ENCODE measurements at places on chromosomes 12 and 14. TPM values are rescaled to one million over a fixed set of nuclear protein-coding genes. Genes with fewer than 3 reads are reported as not detected.

GRCh38 chr14:30348445-30348844 lies 210.5 kb upstream of the G2E3 start:
- no peaks in the 10 kb centered on the region for H3K4me1 ChIP-seq
- no peak overlapping the region for H3K27ac ChIP-seq
- H3K4me3 ChIP-seq = no peak overlapping the region
- no peak for DNase-seq

GRCh38 chr14:102225386-102225785 lies 79.6 kb downstream of the MOK start:
- DNase-seq = no peak
- H3K4me1 ChIP-seq = peaks cover 7% of the 10 kb centered on the region
- H3K27me3 ChIP-seq = no peaks in the 10 kb centered on the region
- no peak overlapping the region for H3K27ac ChIP-seq
- H3K4me3 ChIP-seq = no peak overlapping the region
- peaks cover 3% of the 10 kb centered on the region for H3K36me3 ChIP-seq

- H3K27ac ChIP-seq = no peak overlapping the region
- no peaks in the 10 kb centered on the region for H3K27me3 ChIP-seq
- H3K4me1 ChIP-seq = no peaks in the 10 kb centered on the region
- no peak for DNase-seq
Observed at GRCh38 chr12:127888943-127889719, 377.8 kb upstream of the TMEM132C start.

- H3K27ac ChIP-seq = no peak overlapping the region
- peaks cover 18% of the 10 kb centered on the region for H3K27me3 ChIP-seq
- peaks cover 2% of the 10 kb centered on the region for H3K4me1 ChIP-seq
- no peak overlapping the region for H3K4me3 ChIP-seq
Observed at GRCh38 chr12:98924-99352, 32.4 kb downstream of the IQSEC3 start.

DNA sequence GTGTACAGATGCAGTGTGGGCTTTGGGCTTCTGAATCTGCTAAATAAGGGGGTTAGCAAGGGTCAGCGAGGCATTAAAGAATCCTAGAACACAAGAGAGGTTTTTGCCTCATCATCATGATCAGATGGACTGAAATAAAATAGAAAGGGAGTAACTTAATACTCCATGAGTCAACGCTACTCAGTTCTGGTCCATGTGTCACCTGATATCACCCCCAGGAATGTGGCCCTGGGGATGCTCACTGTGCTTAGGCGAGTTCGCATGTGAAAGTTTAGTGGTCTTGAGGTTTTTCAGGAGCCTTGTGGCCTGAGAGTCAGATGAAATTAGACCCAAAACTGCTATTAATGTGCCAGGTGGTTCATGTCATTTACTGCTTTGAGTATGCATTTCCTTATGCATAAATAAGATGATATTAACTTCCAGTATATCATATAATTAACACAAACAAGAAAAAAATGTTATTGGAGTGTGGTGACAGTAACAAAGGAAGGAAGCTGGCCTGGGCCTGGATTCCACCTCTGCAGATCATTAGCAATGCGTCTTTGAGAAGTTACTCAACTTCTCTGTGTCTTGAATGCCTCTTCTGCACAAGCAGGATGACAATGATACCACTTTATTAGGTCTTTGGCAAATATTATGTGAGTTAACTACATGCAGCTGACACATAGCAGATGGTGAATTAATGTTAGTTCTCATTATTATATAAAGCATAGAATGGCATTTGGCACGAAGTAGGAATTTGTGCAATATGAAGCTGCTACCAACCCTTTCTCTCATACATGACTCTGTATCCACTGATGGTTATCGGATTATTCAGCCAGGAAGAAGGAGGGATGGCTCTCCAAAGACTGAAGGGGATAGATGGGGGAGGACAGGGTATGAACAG lies 1272.6 kb downstream of the AACS start:
- no peak for DNase-seq
- no peak overlapping the region for H3K4me3 ChIP-seq
- no peaks in the 10 kb centered on the region for H3K36me3 ChIP-seq
- H3K4me1 ChIP-seq = no peaks in the 10 kb centered on the region
- no peak overlapping the region for H3K27ac ChIP-seq

DNA sequence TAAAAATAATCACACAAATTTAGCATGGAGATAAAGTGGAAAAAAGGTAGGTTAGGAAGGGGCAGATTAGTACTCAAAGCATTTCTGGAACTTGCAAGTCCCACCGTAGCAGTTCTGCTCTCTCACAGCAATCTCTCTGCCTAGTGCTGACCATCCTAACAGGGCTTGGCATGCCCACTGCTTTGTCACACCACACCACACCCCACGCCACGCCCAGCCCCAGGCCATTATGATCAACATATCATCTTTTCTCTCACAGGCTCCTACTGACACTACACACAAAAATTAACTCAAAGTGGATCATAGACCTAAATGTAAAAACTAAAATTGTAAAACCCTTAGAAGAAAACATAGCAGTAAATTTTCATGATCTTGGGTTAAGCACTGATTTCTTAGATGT lies 273.7 kb downstream of the DAD1 start:
- H3K4me3 ChIP-seq = peak overlapping the region; percentile 15
- H3K4me1 ChIP-seq = no peaks in the 10 kb centered on the region
- no peaks in the 10 kb centered on the region for H3K36me3 ChIP-seq
- H3K27me3 ChIP-seq = no peaks in the 10 kb centered on the region
- H3K27ac ChIP-seq = peak overlapping the region; percentile 13

- H3K27ac ChIP-seq = no peak overlapping the region
- no peaks in the 10 kb centered on the region for H3K36me3 ChIP-seq
- peaks cover 24% of the 10 kb centered on the region for H3K27me3 ChIP-seq
- peaks cover 16% of the 10 kb centered on the region for H3K4me1 ChIP-seq
- no peak overlapping the region for H3K4me3 ChIP-seq
Observed at GRCh38 chr14:33790996-33791395, 159.9 kb downstream of the EGLN3 start.

GRCh38 chr12:116033765-116034164 lies 243.7 kb downstream of the MED13L start:
- H3K4me1 ChIP-seq = peaks cover 11% of the 10 kb centered on the region
- H3K27ac ChIP-seq = no peak overlapping the region
- no peak for DNase-seq
- no peaks in the 10 kb centered on the region for H3K27me3 ChIP-seq
- H3K4me3 ChIP-seq = no peak overlapping the region
- peaks cover 6% of the 10 kb centered on the region for H3K36me3 ChIP-seq

DNA sequence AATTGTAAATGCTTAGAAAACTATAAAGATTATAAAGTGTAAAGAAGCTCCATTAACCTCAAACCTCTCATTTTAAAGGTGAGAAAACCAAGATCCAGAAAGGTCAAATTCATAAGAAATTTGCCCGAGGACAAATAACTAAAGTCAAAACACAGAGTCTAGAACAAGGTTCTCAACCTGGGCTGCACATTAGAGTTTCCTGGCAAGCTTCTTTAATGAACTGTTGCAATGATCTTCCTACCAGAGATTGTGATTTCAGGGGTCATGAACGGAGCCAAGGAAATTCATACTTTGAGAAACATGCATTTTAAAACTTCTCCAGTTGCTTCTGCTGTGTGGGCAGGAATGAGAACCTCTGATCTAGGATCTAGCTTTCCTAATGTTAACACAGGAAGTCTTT lies 86.8 kb downstream of the DERA start:
- no peak overlapping the region for H3K4me3 ChIP-seq
- H3K27me3 ChIP-seq = no peaks in the 10 kb centered on the region
- H3K36me3 ChIP-seq = peaks cover 6% of the 10 kb centered on the region
- no peak for DNase-seq
- no peaks in the 10 kb centered on the region for H3K4me1 ChIP-seq
- H3K27ac ChIP-seq = no peak overlapping the region

DNA sequence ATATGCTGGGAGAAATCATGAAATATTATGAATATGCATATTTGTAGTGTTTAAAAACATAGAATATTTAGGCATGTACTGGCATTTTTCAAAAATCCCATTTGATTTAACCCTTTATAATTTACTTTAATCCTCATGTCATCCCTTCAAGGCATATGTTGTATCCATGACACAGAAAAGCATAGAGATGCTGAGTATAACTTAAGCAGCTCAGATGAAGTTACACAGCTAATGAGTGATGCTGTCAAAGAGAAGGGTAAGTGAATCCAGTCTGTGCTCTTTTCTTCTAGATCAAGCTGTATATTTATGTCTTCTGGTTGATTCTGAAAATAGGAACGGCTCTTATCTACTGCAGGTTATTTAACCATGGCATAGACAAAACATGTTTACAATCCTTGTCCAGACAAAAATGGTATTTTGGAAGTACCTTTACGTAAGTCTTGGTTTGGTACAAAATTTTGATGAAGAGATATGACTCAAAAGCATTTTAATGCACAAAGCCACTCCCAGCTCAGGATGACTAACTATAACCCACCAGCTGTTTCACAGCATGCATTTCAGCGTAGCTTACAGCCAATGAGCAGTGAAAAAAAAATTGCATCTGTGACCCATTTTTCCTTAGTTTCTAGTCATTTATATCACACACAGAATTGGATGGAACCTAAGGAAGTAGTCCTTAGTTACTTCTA lies 201.7 kb downstream of the STXBP6 start:
- no peaks in the 10 kb centered on the region for H3K4me1 ChIP-seq

GRCh38 chr12:109255377-109255776 lies 53.7 kb downstream of the FOXN4 start:
- H3K27ac ChIP-seq = no peak overlapping the region
- H3K36me3 ChIP-seq = peaks cover 28% of the 10 kb centered on the region
- H3K4me1 ChIP-seq = peaks cover 2% of the 10 kb centered on the region
- H3K27me3 ChIP-seq = no peaks in the 10 kb centered on the region
- H3K4me3 ChIP-seq = no peak overlapping the region
- DNase-seq = no peak

GRCh38 chr14:106802413-106803364 lies 1276.3 kb downstream of the TMEM121 start:
- H3K36me3 ChIP-seq = no peaks in the 10 kb centered on the region
- no peak overlapping the region for H3K4me3 ChIP-seq
- peak; percentile 27 for DNase-seq
- H3K27ac ChIP-seq = no peak overlapping the region

DNA sequence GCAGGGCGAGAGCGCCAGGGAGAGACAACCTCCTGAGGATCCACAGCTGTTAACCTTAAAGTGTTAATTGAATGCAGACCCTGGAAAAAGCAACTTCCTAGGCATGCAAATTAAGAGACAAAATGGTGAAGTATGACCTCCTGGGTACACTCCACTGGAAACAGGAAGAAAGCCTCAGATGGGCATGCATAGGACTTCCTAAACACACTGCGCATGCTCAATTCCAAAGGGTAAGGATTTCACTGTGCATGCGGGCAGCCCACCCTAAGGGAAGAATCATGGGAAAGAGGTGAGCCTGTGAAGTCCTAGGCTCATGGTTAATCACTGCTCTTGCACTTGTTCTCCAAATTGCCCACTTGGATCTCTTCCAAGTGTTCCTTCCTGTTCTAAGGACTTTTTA lies 80.5 kb upstream of the CAPRIN2 start:
- H3K27ac ChIP-seq = no peak overlapping the region
- H3K27me3 ChIP-seq = peaks cover 24% of the 10 kb centered on the region
- no peak for DNase-seq
- no peaks in the 10 kb centered on the region for H3K36me3 ChIP-seq

DNA sequence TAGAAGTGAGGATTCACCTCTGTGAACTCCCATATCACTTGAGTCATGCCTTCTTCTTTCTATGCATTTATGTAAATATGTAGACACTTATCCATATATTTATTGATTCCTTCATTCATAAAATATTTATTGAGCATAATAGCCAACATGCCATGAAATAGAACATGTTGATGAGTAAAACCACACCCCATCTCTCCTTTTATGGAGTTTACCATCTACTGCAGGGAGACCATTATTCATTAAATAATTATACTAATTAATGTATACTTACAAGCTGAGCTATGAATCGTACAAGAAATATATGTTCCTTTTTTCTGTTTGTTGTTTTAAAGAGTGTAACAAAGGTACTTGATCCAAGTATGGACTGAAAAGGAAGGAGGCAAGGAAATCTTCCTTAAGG lies 17.4 kb upstream of the IGF1 start:
- H3K4me3 ChIP-seq = no peak overlapping the region
- H3K4me1 ChIP-seq = no peaks in the 10 kb centered on the region
- DNase-seq = no peak
- no peak overlapping the region for H3K27ac ChIP-seq

- H3K27me3 ChIP-seq = peaks cover 44% of the 10 kb centered on the region
- H3K27ac ChIP-seq = no peak overlapping the region
- no peak overlapping the region for H3K4me3 ChIP-seq
- no peaks in the 10 kb centered on the region for H3K36me3 ChIP-seq
- peaks cover 8% of the 10 kb centered on the region for H3K4me1 ChIP-seq
Observed at GRCh38 chr12:27493260-27493940, 30.6 kb upstream of the PPFIBP1 start.

- no peak for DNase-seq
- peaks cover 9% of the 10 kb centered on the region for H3K36me3 ChIP-seq
- H3K4me1 ChIP-seq = peaks cover 59% of the 10 kb centered on the region
- H3K27me3 ChIP-seq = no peaks in the 10 kb centered on the region
- no peak overlapping the region for H3K27ac ChIP-seq
- no peak overlapping the region for H3K4me3 ChIP-seq
Observed at GRCh38 chr14:87998482-87998881, 5.5 kb upstream of the GALC start.

GRCh38 chr12:49388682-49389386 lies 21.6 kb downstream of the SPATS2 start:
- no peaks in the 10 kb centered on the region for H3K27me3 ChIP-seq
- H3K36me3 ChIP-seq = peaks cover 6% of the 10 kb centered on the region
- H3K27ac ChIP-seq = no peak overlapping the region
- DNase-seq = peak; percentile 82
- H3K4me3 ChIP-seq = peak overlapping the region; percentile 9

DNA sequence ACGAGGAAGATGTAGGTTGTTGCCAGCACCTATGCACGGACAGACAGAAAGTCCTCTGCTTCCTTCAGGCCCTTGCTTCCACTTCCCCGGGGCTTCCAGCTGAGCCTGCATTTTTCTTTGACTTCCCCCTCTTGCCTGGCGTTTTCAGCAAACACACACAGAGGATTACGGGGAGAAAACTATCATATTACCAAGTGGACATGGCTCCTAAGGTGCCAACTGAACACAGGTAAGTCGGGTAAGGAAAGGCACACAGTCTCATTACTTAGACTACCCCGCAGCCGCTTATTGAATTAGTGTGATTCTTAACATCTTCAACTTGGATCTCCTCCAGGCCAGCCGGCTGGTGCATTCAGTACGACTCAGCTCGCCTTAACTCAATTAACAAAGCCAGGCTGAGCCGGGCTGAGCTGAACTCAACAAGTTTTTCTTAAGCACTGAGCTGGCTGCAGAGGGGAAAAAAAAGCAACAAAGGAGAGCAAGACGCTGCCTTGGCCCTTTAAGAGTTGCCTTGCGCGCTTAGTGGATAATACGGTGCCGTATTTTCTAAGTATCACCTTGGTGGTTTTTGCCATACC lies 19.2 kb upstream of the MAP1LC3B2 start:
- no peak for DNase-seq
- no peaks in the 10 kb centered on the region for H3K27me3 ChIP-seq
- no peaks in the 10 kb centered on the region for H3K36me3 ChIP-seq
- H3K4me3 ChIP-seq = no peak overlapping the region

GRCh38 chr12:12721814-12722434 lies 4.8 kb downstream of the CDKN1B start:
- H3K27me3 ChIP-seq = no peaks in the 10 kb centered on the region
- peak overlapping the region; percentile 93 for H3K4me3 ChIP-seq
- no peak for DNase-seq
- peaks cover 66% of the 10 kb centered on the region for H3K36me3 ChIP-seq
- H3K27ac ChIP-seq = peak overlapping the region; percentile 98

Gene ST8SIA1
- 1.5 TPM for total RNA-seq

Gene CNTN1
- total RNA-seq = not detected

Gene PLEKHD1
- 0.05 TPM for total RNA-seq

Gene RPL10L
- total RNA-seq = not detected

Gene TBK1
- 14.0 TPM for total RNA-seq

Gene CCDC184
- 0.25 TPM for total RNA-seq
